ENCODE measurements at places on chromosomes 3 and 15. TPM values are rescaled to one million over a fixed set of nuclear protein-coding genes. Genes with fewer than 3 reads are reported as not detected.

DNA sequence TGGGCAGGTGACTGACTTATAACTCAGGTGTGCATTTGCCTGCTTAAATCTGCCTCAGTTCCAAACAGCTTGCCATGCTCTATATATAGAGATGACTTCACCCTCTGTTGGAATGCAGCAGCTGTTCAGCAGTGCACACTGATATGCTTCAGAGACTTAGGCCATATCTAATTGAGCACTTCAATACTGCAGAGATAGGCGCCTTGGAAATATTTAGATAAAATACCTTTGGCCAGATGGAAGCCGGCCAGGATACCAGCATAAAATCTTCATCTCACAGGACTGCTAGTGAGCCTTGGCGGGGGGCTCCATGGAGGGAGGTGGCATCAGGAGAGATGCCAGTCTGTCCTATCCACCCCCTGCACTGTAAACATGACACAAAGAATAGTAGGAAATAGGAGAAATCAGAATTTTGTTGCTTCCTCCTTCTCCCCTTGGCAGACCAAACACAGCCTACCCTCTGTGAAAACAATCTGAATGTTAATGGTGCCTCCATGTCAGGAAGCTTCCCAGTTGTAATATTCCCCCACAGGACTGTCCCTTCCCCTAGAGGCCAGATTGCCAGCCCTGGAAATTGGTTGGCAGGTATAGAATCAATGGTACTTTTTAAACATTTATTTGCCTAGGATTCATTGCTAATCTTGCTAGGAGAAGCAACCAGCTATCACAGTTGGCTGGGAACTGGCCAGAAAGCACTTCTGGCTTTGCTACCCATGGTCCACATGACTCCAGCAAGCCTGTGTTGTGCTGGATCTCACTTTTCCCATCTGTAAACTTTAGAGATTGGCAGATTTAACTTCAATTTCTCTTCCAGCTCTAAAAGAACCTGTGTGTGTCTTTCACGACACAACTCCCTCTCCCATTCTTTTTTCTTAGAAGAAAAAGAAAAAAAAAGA is 215.5 kb upstream of the KCNMB2 start:
- no peak for DNase-seq

GRCh38 chr15:38748710-38749109 is 184.1 kb upstream of the RASGRP1 start:
- no peak for DNase-seq

GRCh38 chr3:113247068-113247467 is 35.7 kb downstream of the BOC start:
- DNase-seq = no peak

GRCh38 chr15:43908516-43909050 is 81.8 kb downstream of the WDR76 start:
- no peak for DNase-seq

- no peak for DNase-seq
These were observed 1.8 kb upstream of the PCBP4 start for GRCh38 chr3:51968883-51969678.

DNA sequence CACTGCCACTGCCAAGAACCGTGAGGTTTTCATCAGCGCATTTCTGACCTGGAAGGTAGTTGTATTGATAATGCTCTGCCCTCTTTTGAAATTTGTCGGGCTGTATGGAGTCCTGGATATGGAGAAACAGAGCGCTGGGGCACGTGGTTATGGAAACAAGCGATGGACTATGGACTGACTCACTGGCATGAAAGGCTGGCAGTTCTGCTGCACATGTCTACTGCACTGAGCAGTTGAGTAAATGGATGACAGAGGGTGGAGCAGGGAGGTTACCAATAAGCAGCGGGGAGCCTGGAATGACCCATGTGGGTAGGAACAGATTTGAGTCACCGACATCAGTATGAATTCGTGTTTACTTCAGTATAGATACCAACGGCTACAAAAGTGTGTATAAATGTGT is 429.5 kb downstream of the OCA2 start:
- no peak for DNase-seq

Gene MYO9A
- total RNA-seq = 44.6 TPM

DNA sequence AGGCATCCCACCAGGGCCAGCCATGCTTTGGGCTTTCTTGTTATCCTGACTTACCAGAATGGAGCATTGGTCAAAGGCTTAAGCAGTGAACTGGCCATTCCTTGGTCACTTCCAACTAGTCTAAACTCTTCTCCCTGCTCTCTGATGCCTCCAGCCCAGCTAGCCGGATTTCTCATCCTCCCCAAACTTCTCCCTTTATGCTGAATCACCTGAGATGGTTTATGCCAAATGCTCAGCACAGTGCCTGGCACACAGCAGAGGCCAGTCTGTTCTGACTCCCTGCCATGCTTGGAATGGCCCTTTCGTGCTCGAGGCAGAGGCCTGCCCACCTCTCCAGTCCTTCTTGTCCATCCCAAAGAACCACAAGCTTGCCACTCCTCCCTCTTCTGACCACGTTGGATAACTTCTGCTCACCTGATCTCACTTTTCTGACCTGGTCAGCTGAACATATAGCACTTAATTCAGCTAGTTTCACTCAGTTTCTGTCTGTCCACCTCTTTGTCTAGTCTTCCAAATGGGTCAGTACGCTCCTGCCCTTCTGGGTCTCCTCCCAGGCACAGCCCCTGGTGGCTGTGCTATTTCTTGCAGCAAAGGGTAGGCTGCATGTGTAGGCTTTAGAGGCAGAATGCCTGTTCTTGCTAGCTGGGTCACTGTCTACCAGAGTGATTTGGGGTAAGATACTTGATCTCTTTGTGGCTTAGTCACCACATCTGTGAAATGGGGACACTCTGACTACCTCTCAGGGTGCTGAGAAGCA is 2.2 kb upstream of the RBP1 start:
- no peak for DNase-seq

DNA sequence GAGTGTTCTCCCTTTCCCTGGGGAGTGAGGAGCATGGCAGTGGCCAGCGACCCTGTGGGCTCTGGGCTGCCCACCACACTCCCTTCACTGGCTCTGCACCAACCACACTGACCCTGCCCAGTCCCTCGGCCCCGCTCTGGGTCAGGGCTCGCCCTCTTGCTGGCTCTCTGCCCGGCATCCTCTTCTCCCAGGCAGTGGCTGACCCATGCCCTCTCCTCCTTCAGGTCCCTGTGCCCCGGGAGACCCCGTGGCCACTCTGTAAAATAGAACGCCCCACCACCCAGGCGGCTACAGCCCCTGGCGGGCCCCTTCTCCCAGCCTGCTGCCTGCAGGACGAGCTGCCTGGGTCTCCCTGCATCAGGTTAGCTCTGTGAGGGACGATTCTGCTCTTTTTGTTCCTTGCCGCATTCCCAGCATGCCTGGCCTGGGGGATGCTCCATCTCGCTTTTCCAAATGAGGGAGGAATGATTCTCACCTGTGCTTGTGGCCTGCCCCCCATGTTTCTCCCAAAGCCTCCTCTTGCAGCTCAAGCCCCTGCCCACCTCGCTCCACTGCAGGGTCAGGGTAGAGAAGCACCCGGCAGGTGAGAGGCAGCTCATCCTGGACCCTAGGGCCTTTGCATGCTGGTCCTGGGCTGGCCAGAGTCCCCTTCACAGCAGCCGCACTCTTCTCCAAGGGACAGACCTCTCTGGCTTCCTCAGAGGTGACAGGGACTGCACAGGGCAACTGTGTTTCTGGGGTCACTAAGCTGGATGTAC is 14.5 kb upstream of the CFAP100 start:
- no peak for DNase-seq

DNA sequence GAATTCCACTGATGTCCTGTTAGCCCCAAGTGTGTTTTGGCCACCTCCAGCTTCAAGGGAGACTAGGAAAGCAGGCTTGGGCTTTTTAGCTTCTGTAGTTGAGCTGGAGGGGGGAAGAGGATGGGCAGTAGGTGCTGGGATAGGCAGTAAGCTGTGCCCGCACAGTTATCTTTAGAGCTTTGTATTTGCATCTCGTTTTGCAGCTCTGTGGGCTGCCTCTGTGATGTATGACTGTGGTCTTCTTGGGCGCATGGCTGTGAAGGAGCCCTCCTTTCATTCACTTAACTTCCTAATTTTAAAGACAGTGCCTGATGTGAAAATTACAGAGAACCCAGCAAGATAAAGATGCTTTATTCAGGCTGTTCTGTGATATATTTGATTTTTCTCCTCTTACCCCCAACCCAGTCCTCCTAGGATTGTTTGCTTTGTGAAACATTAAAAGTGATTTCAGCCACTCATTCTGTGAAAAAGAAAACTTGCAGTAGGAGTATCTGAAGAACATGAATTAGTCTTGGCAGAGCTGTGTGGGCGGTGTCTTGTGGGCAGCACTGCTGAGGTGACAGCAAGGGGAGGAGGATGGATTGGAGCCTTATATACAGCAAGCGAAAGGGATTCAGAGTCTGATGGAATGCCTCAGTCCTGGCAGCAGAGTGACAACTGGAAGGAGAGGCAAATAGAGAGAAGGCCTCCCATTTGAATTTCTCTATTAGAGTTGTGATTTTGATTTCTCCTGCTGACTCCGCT is 74.3 kb downstream of the LARS2 start:
- DNase-seq = no peak

Gene SCAMP2
- 62.3 TPM for total RNA-seq

- no peak for DNase-seq
These were observed 70.7 kb downstream of the CYP19A1 start for GRCh38 chr15:51267703-51268083.

DNA sequence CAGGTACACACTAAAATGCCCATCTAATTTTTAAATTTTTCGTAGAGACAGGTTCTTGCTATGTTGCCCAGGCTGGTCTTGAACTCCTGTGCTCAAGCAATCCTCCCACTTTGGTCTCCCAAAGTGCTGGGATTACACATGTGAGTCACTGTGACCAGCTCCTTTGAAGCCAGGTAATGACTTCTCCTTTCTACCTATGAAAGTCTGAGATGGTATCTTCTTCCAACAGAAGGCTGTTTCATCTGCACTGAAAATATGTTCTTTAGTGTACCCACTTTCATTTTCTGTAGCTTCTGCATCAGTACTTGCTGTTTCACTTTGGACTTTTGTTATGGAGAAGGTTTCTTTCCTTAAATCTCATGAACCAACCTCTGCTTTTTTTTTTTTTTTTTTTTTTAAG is 8.8 kb downstream of the OIP5 start:
- DNase-seq = no peak

DNA sequence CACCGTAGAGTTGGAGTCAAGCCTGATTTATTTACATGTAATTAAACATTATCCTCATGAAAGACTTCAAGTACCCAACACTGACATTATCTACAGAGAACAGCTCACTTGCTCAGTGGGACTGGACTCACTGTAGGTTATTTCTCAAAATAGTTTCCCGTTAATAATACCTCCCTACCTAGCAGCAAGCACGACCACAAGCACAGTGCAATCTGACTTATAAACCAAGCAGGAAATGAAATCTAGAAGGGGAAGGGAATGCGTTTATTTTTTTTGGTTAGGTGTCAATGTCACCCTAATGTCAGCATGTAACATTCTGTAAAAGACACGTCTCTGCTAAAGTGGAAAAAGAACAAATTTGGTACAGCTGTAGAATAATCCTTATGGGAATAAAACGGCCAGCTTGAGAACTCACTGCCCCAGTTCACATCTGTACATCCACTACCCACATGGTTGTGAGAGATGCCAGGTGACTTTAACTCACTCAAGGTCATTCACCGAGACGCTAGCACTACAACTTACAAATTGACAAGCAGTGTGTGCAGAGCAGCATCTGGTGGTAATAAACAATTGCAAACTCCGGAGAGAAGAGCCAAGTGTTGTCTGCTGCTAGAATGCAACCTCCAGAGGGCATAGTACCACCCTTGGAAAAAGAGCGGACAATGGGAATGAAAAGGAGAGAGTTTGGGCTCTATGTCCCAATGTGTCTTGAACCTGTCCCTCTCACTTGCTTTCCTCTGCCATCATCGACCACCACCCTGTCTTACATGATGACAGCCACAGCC is 242.5 kb downstream of the CADPS start:
- DNase-seq = no peak

- no peak for DNase-seq
These were observed 1412.6 kb downstream of the ZPLD1 start for GRCh38 chr3:103847081-103848062.

- no peak for DNase-seq
These were observed 542 bp upstream of the UBAP1L start for GRCh38 chr15:65115542-65115941.

Gene LYZL4
- not detected for total RNA-seq

Data from glomerular endothelial cell (primary cell).